NCI-H774 (cell line): ENCODE measurements at places on chromosomes 12 and 14.

- DNase-seq, result no peak
Measured at GRCh38 chr12:11777451-11777850, 128.0 kb downstream of the ETV6 start.

- DNase-seq, result peak; percentile 11
Measured at GRCh38 chr14:93712838-93713724, 75.2 kb downstream of the PRIMA1 start.

GRCh38 chr12:83700838-83701237, 1014.1 kb downstream of the TMTC2 start:
- no peak for DNase-seq

DNA sequence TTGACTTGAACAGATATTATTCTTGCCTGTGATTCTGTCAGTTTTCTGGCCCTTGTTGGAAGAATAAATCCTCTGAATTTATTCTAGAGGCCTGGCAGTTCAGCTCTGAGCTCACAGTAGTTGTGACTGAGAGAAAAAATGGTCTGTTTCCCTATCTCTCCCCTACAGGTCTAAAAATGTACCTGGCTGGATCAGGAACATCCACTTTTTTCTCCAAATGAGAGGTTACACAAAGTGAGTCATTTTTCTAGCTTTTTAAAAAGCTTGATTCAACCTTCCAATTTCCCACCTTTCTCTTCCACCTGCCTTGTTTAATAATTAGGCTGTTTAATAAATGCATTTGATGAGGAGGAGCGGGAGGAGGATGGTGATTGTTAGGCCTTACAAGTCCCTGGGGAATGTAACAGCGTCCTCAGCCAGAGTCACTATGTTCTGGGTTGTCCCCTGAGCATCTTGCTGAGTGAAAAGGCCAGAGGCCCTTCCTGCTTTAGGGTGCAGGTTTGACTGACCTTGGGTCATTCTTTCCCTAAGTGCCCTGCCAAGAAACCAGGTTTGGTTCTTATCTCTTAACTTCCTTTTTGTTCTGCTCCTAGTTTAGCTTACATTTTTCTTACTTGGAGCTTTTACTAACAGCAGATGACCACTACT, 91.7 kb upstream of the FUT8 start:
- DNase-seq, result no peak

- DNase-seq, result peak; percentile 25
Measured at GRCh38 chr14:59870277-59871165, at the start of gene RTN1. Gene RTN1 (minus strand): TSS chr14:59870776. CDS start chr14:59870630, 146 bp downstream.

- DNase-seq, result no peak
Measured at GRCh38 chr12:124746649-124747425, 116.8 kb downstream of the SCARB1 start.

- no peak for DNase-seq
Measured at GRCh38 chr12:71702590-71702989, 16.7 kb downstream of the TMEM19 start.

- DNase-seq, result no peak
Measured at GRCh38 chr12:30970559-30971197, 44.1 kb downstream of the TSPAN11 start.

DNA sequence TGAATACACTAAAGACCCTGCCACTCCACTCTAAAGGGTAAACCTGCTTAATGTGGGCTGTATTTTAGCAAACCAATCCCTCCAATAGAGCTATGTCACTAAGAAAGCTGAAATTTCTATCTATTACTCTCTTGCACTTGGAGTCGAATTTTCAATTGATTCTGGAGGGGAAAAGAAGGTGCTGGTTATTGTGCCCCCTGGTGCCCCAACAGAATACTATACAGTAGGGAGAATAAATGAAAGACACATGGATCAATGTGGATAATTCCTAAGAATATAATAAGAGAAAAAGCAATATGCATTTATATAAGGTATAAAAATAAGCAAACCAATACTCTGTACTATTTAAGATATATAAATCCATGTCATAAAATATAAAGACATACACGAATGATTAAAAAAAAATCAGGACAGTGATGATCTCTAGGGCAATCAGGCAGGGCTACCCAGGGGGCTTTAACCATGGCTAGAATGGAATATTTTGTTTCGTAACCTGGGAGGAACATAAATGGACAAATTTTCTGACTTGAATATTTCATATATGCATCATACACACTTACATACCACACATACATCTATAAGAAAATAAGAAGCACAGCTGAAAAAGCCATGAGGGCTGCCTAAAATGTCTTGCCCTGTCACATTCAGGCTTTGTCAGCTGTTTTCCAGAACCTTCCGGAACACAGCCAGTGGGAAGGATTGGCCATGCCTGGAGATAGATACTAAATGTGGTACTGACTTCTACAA, 54.4 kb downstream of the EFCAB11 start:
- peak; percentile 10 for DNase-seq

- no peak for DNase-seq
Measured at GRCh38 chr14:87934185-87934584, 58.8 kb downstream of the GALC start.

GRCh38 chr14:28161040-28161439, 605.5 kb upstream of the FOXG1 start:
- no peak for DNase-seq

DNA sequence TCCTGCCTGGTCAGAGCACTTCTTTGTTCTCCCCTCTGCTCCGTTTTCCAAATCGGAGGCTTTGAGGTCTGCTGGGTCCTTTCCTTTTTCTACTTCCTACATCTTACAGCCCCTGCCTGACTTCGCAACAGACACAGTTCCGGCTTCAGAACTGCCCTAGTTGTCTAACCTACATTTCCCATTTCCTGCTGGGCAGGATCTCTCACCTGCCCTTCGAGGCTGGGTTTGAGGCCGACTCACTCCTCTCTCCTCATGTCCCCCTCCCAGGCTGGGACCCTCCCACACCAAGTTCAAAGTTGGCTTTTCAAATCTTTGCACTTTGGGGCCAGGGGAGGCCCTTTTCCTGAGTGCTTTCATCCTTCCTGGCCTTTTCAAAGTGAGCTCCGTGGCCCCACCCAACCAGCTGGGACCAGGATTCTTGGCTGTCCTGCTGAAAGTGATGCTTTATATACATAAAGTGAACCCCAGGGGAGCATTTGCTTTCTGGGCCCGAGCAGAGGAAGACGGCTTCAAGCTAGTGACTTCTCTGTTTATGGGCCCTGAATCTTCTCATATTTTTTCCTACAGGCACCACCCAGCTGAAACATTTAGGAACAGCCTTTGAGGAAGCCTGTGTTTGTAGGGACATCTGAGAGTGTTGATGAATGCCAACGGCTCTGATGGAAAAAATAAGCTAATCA, 281.0 kb upstream of the CRY1 start:
- DNase-seq, result no peak

GRCh38 chr12:51845482-51845881, 3.0 kb downstream of the FIGNL2 start:
- DNase-seq, result no peak

DNA sequence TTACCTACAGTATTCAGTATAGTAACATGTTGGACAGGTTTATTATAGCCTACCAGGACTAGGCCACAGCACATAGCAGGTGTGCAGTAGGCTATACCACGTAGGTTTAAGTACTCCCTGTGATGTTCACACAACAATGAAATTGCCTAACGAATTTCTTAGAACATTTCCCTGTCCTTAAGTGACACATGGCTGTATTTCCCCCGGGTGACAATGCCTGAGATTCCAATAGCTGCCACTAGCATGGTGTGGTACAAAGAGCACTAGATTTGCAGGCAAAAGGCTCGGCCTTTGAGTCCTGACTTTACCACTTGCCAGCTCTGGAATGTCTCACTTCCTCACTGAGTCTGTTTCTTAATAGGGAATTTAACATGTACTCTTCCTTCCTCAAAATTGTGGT, 19.7 kb downstream of the PTPN21 start:
- DNase-seq, result no peak

DNA sequence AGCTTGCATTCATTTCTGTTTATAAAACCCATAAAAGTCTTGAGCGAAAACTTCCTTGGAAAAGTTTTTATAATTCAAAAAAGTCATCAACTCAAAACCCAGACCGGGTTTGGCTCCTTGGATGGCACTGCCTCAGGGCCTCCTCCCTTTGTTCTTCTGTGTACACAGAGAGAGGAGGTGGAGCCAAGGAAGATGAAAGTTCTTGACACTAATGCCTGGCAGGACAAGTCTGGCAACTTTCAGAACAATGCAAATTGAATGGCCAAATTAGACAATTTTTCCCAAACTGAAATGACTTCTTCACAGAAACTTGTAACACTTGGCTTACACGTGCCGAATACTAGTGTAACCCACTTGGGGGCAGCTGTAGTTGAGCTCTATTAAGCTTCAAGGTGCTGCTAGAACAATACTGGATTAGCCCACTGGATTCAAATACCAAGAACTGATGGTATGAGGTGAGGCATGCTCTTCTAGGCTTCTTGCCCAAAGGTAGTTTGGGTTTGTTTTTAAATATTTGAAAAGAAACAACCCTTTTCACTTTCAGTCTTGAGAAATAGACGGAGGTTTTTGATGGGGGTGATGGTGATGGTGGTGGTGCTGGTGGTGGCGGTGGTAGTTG, 86.6 kb upstream of the FRMD6 start:
- no peak for DNase-seq

DNA sequence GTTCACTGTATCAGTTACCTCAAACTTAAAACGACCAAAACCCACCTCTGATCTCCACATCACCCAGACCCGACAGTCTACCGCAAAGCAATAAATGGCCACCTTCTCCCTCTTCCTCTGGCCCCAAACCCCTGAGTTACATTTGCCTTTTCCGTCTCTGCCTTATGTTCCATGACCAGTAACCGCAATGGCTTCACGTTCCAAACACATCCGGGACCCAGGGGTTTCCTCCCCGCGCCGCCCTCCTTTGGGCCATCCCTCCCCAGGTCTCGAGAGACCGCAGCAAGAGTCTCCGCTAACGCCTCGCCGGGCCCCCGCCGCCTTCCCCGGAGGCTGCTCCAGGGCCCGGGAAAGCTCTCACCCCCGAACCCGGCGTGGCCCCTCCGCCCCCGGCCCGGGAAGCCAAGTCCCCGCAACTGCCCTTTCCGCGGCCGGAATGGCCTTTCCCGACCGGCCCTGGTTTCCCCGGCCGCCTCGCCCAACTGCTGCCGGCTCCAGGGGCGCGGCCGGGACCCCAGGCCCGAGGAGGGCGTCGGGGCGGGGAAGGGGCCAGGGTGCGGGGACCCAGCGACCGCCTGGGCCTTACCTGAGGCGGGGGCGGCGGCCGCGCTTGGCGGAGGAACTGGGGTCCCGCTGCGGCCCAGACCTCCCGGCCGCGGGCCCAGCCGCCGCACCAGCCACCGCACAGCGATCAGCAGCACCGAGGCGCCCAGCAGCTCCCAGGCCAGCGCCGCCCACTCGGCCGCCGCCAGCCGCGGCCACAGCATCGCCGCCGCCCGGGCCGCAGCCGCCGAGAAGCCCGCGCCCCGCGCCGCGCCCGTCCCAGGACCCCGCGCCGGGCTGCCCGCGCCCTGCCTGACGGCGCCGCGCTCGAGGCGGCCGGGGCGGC, at the start of gene ANKLE2:
ANKLE2 (minus strand) TSS at position 801 of the 889 bp plus-strand sequence; CDS start at position 767, 34 bp downstream.
- peak; percentile 48 for DNase-seq

GRCh38 chr12:105474672-105475071, 144.2 kb downstream of the C12orf75 start:
- no peak for DNase-seq

DNA sequence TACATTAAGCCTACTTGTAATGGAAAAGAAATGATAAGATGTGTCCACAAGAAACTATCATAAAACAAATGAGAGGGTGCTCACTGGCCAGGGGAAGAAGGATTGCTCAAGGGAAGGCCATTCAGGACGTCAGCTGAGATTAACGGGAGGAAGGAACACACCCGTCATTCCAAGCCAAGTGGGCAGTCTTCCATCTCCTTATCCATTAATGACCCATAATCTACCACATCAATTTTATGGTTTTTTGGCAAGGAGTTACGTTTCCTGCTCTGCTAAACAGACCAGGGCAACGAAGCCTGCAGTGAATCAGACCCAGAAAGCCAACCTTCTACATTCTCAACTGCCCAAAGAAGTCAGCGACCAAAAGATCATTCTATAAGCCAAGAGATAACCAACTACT, 25.1 kb downstream of the PRKAB1 start:
- DNase-seq, result no peak

DNA sequence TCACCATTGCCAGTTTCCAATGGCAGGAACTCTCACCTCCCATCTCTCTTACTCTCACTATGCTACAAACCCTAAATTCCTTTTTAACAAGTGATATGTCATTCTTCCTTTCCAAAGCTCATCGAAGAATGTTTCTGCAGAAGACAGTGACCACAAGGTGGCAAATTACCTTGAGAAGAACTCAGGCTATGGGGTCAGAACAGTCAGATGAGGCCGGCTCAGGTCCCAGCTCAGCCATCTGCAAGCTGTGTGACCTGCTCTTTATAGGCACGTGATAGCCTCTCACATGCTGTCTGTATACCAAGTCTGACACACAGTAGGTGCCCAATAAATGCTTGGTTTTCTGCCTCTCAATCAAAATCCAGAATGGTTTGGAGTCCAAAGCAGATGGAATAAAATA, 80.7 kb downstream of the FOXN3 start:
- no peak for DNase-seq
